ENCODE measurements at places on chromosomes 2 and 18.

- no peak for DNase-seq
These were observed 312.4 kb upstream of the DDX18 start for GRCh38 chr2:117502121-117502520.

GRCh38 chr2:140091926-140092325, 1311.7 kb upstream of the NXPH2 start:
- no peak for DNase-seq

GRCh38 chr2:96113367-96113677, 3.0 kb downstream of the ADRA2B start:
- no peak for DNase-seq

DNA sequence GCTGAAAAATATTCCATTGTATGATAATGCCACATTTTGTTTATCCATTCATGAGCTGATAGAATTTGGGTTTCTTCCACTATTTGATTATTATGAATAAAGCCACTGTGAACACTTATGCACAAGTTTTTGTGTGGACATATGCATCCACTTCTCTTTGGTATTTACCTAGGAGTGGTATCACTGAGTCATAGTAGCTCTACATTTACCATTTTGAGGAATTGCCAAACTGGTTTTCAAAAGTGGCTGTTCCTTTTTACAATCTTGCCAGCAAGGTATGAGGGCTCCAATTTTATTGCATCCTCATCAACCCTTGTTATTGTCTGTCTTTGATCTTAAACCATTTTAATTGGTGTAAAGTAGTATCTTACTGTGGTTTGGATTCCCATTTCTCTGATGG, 13.3 kb upstream of the EHBP1 start:
- DNase-seq = no peak

DNA sequence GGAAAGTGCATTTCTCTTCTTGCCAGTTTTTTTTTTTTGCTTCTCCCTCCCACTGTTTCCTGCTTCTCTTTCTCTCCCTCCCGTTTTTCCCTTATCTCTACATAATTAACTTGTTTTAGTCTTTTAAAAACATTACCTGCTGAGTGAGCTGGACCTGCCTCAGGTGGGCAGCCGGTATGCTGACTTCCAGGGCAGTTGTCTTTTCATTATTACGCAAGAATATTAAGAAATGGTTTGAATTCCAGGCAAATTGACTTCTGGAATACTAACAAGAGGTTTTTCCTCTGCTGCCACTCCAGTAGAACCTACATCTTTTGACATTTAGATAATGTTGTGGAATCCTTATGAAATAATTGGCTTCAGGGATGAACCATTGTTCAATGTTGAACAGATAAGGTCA, 161.8 kb downstream of the THSD7B start:
- DNase-seq = no peak

All from AG10803 (cell line).